ENCODE measurements at places on chromosomes 3 and 15.

DNA sequence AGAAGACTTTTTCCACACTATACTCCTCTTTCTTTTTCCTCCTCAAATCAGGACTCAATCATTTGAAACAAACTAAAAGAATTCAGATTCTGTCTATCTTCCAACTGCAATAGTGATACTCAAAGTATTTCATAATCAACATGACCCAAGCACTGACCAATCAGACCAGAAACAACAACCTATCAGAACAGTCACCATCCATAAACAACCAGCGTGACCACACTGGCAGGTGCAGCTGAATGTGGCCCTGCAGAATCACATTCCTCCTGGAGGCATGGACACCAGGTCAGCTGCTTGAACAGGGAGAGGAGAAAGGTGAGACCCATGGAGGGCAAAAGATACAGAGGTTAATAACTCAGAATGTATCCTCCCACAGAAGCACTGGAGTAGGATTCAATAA lies 13.3 kb downstream of the HRG start:
- no peak for DNase-seq

DNA sequence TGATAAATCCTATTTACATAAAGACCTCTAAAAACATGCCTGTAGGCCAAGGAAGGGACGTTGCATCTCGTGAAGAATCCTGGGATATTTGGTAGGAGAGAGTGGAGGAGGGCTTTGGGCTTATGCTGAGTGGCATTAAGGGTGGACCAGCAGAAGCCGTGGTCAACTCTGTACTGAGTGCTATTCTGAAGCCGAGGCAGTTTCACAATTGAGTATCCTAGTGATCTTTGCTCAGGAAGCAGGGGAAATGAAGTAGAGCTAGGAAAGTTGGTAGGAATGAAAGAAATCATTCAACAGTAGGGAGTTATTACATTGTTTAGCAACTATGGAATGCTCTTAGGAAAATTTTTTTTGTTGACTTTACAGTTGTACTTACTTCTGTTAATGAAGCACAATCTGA lies 24.2 kb downstream of the MCTP2 start:
- no peak for DNase-seq

DNA sequence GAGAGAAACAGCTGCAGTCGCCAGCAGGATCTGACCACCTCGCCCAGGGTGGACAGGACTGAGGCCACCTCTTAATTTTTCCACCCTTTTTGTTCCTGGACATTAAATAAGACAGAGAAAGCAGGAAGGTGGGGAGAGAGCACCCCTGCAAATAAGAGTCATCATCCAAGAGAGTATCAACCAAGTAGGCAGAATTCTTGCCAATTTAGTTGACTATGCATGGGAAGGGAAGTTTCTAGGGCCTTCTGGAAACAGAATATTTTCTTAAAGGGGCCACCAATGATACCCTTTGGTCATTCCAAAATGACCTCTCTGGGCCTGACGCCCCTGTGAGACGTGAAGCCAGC lies 136.2 kb downstream of the TJP1 start:
- no peak for DNase-seq

GRCh38 chr3:134680796-134681521 lies 30.1 kb upstream of the KY start:
- DNase-seq, result no peak

- peak; percentile 9 for DNase-seq
Observed at GRCh38 chr3:47163169-47164006, 525 bp downstream of the SETD2 start.

GRCh38 chr3:52262447-52262846 lies 16.0 kb downstream of the WDR82 start:
- DNase-seq, result no peak

DNA sequence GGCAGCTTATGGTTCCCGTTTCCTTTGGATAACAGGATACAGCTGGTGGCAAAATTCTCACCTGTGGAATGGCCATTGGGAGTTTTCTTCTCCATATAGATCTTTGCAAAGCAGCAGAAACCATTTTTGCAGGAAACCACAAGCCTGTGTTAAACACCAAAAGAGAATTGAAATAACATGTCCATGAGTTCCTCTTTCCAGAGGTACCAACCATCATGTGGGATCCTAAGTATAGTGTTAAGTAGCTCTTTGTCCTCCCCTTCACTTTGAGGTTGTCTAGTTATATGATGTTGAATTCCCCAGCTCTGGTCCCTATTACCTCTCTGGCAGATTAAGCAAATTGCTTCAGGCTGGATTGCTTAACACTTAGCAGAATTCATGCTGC lies 94.9 kb downstream of the AKAP13 start:
- DNase-seq, result no peak

- DNase-seq, result no peak
Observed at GRCh38 chr15:63669074-63669473, 71.9 kb downstream of the FBXL22 start.

GRCh38 chr3:124837730-124838186 lies 49.4 kb downstream of the ITGB5 start:
- no peak for DNase-seq

GRCh38 chr3:16024548-16024947 lies 149.9 kb upstream of the GALNT15 start:
- no peak for DNase-seq

GRCh38 chr15:60945196-60945595 lies 283.9 kb downstream of the RORA start:
- DNase-seq, result no peak

- no peak for DNase-seq
Observed at GRCh38 chr3:188416041-188416440, 262.1 kb downstream of the LPP start.

- no peak for DNase-seq
Observed at GRCh38 chr3:36372534-36372935, 7.8 kb upstream of the STAC start.

DNA sequence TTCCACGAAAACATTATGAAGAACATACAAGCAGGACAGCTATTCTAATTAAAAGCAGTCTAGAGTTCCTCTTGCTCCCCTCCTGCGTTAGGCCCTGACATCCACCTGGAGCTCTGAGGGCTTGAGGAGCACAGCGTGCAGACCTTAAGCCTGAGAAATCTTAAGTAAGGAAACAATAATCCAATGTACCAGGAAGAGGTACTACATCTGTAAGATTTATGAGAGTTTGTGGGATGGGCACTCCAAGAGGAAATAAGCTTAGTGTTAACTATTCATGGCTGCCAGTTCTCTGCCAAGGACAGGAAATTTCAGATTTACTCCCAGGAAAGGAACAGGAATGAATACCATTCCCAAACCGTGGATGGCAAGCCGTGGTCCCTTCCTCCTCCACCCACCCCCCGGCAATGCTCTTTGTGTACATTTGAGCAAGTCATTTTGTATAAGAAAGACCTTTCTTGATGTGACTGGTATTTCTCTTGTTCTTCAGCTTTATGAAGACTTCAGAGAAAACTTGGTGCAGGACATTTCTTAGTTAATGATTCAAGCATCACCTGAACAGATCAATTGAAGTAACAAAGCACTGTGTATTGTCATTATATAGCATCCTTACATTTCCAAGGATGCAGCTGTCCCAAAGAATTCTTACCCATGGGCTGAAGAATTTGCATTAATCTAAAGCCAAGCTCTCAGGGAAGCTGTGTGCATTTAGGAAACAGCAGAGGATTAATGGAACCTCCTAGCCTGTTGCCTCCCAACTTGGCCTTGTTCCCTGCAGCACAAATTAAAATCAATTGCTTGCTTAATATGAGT lies 28.8 kb upstream of the VILL start:
- no peak for DNase-seq

DNA sequence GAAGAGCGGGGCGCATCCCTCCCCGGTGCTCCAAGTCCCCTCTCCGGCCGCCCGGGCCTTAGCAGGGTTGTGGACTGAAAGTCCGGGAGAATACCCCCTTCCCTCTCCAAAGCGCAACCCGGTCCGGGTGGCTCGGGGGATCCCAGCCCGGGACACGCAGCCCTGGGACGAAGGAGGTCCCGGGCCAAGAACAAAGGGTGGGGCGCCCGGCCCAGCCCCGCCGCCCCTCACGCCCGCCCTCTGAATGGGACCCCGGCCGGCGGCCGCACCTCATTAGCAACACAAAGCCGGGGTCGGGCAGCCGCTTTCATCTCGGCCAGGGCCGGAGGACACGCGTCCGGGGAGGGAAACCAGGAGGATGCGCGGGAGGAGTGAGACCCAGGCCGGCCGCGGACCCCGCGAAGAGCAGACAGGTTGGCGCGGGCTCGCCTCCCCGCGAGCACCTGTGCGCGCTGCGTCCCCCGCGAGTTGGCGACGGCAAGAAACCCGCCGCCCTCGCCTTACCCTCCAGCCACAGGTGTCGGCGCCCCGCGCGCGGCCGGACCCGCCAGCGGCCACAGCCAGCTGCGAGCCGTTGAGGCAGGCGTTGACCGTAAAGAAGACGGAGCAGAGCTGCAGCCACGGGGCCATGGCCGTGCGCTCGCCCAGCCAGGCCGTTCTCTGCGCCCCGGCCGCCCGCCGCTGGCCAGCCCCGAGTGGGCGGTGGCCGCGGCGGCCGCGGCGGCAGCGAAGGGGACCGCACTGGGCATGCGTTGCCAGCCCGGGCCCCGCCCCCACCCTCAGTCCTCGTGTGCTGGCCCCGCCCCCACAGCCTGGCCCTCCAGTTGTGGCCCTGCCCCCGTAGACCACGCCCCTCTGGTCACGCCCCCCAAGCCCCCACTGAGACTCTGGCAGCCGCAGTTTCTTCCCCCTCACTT lies at the start of gene IL17RD:
Gene IL17RD (minus strand): TSS at position 697 of the 917 bp plus-strand sequence. CDS start 67 bp downstream, at position 630.
- DNase-seq, result peak; percentile 3

GRCh38 chr3:144314946-144315345 lies 343.3 kb downstream of the DIPK2A start:
- no peak for DNase-seq

- no peak for DNase-seq
Observed at GRCh38 chr3:52777959-52778805, 783 bp downstream of the ITIH1 start.

DNA sequence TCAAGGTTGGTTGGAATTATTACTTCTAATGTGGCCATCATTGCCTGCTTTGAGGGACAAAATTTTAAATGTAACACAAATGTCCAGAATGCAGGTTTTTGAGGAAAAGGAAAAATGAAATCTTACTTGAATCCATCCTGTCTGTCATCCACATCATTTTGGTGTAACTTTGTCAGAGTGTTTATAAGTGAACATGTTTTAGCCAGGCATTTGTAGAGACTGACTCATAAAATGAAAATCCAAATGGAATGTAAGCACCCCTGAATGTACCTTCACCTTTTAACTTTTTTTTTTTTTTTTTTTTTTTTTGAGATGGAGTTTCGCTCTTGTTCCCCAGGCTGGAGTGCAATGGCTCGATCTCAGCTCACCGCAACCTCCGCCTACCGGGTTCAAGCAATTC lies 141.8 kb upstream of the BNIP2 start:
- no peak for DNase-seq

GRCh38 chr15:76916369-76916768 lies 11.2 kb upstream of the SCAPER start:
- no peak for DNase-seq

DNA sequence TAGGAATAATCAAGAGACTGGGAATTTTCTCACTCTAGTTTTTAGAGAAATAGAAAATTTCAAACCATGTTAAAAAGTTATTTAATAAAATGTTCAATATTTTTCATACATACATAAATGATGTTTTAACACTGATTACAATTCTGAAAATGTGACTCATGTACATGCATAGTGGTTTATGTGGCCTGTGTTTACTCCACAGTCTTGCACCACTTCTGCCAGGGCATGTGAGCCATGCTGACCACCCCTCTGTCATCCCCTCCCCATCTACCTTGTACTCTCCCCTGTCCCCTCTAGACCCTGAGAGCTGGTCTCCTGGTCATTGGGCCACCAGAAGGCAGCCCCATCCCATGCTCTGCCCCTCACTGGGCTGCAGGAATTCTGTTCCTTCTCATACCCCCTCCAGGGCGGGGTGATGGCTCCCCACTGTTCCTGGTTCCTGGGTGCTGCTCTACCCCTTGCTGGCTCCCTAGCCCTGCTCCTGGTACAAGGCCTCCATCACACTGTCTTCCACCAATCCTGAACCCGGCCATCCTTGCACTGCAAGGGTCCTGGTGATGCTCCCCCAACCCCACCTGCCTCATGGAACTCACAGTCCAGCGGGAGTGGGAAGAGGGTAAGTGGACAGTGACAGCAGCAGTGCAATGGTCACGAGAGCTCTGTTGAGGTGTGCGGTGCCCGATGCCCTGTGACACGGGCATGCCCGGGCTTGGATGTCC lies 24.2 kb upstream of the SLC41A3 start:
- DNase-seq, result no peak

DNA sequence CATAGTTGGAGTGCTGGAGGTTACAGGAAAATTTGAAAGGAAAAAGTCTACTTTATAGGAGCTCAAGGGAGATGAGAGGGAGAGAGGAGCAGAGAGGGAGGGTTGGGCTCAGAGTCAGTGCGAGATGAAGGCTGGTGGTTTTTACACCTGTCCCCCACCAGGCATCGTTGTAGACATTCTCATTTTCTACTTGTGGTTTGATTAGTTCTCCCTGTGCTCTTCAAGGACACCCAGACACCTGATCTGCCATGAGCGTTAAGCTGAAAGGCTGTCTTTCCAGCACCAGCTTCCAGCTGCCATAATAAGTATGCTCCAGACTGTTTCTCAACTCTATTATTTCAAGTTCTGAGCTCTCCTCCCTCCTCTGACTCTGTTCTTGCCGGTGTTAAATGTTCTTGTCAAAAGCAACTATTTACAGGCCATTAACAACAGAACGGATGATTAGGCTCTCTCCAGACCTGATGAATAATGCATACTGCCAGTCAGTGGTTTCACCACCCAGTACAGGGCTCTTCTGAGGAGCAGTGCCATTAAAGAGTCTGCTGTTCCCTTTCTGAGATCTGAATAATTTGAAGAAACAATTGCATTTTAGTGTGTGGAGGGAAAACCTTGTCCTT lies 514.6 kb upstream of the MCTP2 start:
- DNase-seq, result no peak

DNA sequence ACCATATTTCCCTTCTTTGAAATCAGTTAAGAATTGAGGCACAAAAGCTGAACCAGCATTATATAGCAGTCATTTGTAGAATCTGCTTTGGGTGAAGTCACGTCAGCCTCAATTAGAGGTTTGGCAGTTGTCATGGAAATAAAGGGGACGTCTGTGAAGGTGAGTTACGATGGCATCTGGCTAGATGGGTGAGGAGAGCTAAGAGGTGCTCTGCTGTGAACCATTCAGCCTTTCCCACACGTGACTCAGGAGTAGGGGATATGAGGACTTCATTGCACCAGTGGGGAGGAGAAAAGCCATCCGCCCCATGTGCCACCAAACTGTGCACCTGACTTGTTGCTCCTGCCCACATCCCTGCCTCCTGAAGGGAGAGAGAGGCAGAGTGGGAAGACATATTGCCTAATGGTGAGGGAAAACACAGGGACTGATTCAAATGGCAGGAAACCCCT lies 2.8 kb upstream of the C15orf40 start:
- no peak for DNase-seq

GRCh38 chr15:38612159-38612863 lies 47.7 kb upstream of the RASGRP1 start:
- DNase-seq, result no peak
